ENCODE measurements at places on chromosomes 1 and 21.

GRCh38 chr1:22790232-22791008, 79.8 kb downstream of the EPHB2 start:
- peak; percentile 23 for DNase-seq

DNA sequence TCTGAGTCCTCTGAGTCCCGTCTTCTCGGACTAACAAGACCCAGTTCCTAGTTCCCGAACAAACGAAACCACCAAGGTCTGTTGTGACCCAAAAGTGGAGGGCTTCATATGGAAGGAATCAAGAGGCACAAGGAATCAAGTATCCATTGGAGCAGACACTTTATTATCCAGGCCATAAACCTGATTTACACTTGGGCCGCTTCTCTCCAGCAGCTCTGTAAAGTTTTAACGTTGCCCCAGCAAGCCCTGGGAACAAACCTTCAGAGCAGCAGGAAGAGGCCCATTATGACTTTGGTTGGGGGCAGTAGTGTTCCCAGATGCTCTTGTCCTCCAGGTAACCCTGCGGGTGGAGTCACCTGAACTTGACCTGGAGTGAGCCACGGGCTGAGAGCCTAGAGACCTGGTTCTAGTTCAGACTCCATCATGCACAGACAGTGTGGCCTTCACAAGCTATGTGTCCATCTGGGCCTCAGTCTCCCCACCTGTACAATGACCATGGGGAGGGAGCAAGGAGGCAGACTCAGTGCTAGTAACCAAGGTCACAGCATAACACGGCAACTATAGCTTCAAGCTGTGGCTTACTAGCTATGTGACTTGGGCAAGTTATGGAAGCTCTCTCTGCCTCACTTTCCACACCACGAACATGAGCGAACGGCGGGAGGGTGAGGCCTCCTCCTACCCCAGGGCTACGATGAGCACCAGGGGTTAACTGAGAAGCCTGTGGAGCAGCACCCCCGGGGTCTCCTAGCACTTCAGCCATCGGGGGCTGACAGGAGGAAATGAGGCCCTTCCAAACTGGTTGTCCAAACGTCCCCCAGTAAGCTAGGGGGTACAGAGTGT, 95.7 kb downstream of the GLIS1 start:
- no peak for DNase-seq

- DNase-seq, result peak; percentile 71
These were observed 506 bp downstream of the JUN start for GRCh38 chr1:58783090-58783992.

GRCh38 chr21:46607636-46608035, 2.8 kb upstream of the S100B start:
- DNase-seq, result no peak

- no peak for DNase-seq
These were observed 71.0 kb downstream of the DYRK1A start for GRCh38 chr21:37437376-37438080.

- peak; percentile 93 for DNase-seq
These were observed 394.3 kb downstream of the NTNG1 start for GRCh38 chr1:107535091-107535490.

DNA sequence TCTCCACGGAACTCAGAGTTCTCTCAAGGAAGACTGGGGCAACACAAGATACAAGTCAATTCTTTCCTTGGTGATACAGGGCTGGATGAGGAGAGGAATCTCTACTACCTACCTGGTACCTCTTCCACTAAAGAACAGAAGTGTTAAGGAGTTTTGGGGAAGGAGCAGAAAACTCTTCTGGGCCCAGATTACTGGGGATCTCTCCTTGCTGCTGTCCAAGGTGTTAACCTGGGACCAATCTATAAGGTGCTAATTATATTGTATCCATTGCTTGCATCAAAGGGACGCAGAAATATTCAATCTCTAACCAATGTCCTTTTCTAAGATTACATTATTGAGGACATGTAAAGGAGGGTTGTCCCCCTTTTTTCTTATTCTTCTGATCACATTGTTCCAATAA, 1102.5 kb downstream of the AMY1C start:
- no peak for DNase-seq

- DNase-seq, result no peak
These were observed 44.8 kb downstream of the NRDC start for GRCh38 chr1:51833700-51834099.

- no peak for DNase-seq
These were observed 157.6 kb upstream of the CAMK1G start for GRCh38 chr1:209425959-209426358.

DNA sequence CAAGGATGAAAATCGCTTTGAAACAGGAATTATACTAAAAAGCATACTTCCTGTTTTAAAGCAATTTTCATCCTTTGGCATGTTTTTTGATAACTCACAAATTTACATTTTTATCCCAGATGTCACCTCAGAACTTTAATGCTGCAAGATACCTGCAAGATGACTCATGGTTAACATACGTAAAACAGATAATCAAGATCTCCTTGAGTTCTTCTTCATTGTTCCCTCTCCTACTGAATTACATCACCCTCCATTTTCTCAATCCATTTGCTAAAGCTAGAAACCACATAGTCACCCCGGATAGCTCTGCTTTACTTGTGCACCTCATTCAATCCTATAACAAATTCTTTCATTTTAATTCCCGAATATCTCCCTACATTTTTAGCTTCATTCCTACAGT, 1114.2 kb downstream of the PLA2G4A start:
- DNase-seq, result no peak

GRCh38 chr1:146036241-146036964, 14.9 kb upstream of the HJV start:
- peak; percentile 93 for DNase-seq

DNA sequence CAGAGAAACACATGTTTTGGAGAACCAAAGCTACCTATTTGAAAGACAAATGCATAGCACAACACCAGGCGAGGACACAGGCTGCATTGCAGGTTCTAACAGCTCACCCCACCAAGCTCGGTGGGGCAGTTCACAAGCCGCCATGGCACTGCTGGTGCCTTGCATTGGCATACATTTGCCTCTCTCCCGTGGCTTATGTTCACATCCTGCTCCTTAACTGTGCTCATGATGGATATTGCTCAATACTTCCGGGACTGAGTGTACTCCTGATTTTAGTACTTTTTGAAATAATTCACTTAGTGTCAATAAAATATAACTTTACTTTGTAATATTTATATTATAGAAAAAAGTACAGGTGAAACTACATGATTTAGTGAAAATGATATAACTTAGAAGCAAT, 1187.4 kb upstream of the NCAM2 start:
- DNase-seq, result no peak

DNA sequence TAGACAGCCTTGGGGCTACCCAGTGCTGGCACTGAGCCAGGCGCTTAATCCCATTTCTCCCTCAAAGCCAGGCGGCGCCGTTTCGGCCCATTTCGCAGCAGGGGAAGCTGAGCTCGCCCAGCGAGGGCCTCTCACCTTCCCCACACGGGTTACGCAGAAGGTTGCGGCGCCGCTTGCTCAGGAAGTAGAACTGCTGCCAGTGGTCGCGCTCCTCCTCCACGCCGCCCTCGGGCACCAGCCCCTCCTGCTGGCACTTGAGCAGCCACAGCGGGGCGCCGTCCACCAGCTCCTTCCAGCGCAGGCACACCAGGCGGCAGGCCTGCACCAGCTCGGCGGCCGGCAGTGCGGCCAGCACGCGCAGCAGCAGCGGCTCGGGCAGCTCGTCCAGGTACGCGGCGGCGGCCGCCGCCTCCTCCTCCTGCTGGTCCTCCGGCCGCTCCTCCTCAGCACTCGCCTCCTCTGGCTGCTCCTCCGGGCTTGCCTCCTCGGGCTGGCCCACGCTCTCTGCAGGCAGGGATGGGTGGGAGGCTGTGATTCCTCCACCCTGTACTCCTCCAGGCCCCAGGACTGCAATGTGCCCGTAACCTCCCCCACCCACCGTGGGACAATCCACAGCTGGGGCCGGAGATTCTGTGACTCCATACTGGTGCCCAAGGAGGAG, 3.8 kb downstream of the FBXO2 start:
- DNase-seq, result peak; percentile 18

- DNase-seq, result no peak
These were observed 40.7 kb downstream of the MAN1C1 start for GRCh38 chr1:25657121-25657882.

GRCh38 chr1:190098756-190099155, 378.9 kb downstream of the BRINP3 start:
- no peak for DNase-seq

- DNase-seq, result no peak
These were observed 123.6 kb upstream of the B3GALT2 start for GRCh38 chr1:193309936-193310475.

DNA sequence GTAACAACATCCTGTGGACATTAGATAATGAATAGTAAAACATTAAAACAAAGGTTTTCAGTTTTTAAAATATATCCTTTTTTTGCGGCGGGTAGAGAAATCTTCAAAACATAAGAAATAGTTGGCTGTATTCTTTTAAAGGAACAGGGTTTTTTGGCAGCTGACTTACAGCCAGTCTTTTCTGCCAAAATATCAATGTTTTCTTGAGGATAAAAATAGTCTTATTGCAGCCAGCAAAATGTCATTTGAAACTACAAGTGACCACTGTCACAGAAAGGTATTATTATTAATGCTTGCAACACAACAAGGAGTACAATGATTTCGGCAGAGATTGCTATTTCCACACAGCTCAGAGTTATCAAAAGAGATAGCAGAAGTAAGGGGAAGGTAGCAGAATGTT, 21.4 kb downstream of the OLFM3 start:
- no peak for DNase-seq

DNA sequence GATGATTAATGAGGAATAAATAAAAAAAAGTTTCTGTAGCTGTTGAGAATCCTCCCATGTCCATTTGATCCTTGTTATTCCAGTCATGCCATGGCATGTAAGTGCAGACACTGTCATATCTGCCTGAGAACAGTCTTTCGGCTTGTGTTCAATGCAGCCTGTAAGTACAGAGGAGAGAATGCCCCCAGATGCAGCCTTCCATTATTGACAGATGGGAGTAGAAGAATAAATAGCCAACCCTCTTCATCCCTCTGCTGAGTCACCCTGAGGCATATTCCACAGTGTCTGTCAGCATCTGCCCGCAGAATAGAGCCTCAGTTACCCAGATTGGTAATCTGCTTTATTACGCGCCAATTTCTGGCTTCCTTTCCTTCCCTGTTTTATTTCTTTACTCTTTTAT, 139.4 kb downstream of the LRRC7 start:
- DNase-seq, result peak; percentile 10

DNA sequence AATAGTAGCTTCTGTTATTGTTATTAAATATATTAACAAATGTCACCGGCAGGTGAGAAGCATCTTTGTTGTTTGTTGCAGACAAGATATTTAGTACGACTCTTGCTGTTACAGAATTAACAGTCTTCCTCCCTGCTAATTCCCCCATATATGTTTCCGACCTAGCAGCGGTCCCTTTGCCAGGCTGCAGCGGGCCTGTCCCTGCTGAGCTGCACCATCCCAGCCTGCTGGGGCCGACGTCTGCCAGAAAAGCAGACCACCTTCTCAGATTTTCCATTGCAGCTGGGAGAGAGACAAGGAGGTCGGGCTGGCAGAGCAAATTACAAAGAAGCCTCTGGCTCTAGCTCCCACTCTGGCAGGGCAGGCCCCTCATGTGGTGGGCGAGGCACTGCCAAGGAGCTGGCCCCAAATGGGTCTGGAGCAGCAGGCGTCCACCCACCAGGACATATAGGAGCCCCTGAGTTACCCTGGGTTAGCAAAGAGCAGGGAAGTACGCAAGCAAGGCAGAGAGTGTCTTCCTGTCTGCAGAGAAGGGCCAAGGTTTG, 142.7 kb downstream of the FOXD2 start:
- no peak for DNase-seq

DNA sequence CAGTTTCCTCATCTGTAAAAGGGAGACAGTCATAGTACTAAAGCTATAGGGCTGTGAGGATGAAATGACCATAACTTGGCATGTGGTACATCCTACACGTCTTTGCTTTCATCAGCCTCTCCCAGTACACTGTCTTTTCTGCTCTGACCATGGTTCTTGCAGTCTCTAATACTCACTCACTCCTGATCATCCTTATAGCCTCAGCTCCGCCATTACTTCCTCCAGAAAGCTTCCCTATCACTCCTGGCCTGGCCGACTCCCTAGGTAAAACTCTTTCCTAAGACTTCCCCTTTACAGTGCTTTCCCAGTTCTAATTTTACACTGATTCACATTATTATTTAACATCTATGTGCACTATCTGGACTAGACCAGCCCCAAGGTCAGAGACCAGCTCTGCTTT, 5.0 kb upstream of the MRPL24 start:
- DNase-seq, result no peak

DNA sequence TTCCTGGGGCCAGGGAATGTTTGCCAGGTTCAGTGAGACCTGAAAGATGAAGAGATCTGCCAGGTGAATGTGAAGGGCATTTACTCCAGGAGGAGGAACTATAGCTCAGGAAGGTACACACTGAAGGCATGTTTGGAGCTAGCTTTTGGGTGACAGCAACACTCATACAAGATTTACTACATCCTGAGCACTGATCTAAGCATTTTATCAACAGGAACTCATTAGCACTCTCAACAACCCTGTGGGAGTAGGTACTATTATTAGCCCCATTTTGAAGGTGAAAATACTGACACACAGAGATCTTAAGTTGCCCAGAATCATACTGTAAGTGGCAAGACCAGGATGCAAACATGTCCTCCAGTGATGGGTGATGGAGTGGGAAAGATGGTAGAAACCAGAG, 6.7 kb downstream of the GADD45A start:
- no peak for DNase-seq

GRCh38 chr1:28577052-28577678, 14.9 kb upstream of the RAB42 start:
- DNase-seq, result no peak

DNA sequence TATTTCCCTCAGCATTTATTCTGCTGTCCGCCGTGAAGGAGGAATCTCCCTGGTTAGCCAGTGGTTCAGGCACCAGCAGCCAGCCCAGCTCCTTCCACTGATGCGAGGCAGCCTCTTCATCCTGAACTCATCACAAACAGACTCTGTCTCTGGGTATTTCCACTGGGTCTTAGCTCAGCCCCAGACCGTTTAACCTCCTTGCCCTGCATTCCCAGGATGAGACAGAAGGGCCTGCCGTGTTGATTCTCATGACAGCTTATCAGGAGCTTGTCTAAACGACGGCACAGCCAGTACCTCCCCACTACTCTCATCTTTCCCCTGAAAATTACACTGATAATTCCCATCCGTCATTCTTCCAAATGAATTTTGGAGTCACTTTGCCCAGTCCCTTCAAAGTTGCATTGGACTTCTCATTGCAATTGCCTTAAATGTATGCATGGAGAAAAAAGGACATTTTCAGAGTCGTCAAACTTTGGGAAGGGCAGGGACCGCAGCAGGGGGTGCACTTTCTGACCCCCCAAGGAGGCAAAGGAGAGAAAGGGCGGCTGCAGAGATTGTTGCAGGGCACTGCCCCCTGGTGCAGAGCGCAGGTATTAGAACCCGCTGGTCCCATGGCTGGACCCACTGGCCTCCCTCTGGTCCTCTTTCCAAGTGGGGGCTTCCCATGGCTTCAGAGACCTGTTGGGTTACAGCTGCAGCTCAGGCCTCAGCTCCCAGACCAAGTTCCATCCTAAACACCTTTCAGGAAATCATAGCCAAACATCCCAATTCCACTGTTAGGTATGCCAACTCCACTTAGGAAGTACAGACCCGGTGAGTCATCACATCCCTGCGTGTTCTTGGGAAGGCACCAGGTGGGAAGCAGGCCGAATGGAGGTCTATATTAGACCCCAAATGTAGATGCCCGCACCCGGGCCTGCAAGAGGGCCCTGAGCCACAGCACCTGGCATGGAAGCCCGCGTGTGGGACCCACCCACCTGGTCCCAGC, 3.7 kb upstream of the MEGF6 start:
- no peak for DNase-seq

GRCh38 chr1:203169770-203170520, 5.7 kb downstream of the MYBPH start:
- DNase-seq, result no peak

All from NCI-H1694 treated with DMSO at 0.1 percent for 48 hours (cell line).